Suppressor macrophage (primary cell): ENCODE measurements at places on chromosomes 16 and 17.

GRCh38 chr16:35525979-35526590, 2066.7 kb downstream of the TP53TG3F start:
- no peak for DNase-seq

DNA sequence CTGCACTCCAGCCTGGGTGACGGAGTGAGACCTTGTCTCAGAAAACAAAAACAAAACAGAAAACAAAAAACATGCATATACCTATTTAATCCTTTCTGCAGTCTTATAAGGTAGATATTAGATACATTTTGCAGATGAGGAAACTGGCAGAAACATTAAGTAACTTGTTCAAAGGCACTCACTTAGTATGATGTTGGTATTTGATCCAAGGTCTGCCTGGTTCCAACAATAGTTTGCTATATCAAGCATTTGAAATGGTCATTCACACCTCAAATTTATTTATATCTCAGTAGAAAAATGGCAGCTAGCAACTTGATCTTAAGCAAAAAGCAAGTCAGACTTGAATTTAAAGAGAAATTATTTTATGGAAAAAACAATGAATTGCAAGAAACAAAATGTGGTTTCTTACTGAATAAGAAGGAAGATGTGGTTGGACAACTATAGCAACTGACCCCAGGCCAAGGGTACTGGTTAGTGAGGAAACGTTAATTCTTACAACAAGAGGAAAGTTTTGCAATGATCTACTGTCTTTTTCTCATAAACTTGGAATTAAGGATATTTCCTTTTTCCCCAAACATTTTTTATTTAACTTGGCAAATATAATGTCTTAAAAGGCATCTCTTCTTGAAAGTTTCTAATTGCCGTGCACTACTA, 19.7 kb downstream of the DHRS7B start:
- peak; percentile 57 for DNase-seq

- peak; percentile 39 for DNase-seq
These were observed 1.5 kb upstream of the ALDH3A2 start for GRCh38 chr17:19646788-19647696.

- peak; percentile 25 for DNase-seq
These were observed 2.1 kb downstream of the PRKCA start for GRCh38 chr17:66304304-66305174.

- DNase-seq = no peak
These were observed 6.9 kb downstream of the LMF1 start for GRCh38 chr16:963913-964312.

DNA sequence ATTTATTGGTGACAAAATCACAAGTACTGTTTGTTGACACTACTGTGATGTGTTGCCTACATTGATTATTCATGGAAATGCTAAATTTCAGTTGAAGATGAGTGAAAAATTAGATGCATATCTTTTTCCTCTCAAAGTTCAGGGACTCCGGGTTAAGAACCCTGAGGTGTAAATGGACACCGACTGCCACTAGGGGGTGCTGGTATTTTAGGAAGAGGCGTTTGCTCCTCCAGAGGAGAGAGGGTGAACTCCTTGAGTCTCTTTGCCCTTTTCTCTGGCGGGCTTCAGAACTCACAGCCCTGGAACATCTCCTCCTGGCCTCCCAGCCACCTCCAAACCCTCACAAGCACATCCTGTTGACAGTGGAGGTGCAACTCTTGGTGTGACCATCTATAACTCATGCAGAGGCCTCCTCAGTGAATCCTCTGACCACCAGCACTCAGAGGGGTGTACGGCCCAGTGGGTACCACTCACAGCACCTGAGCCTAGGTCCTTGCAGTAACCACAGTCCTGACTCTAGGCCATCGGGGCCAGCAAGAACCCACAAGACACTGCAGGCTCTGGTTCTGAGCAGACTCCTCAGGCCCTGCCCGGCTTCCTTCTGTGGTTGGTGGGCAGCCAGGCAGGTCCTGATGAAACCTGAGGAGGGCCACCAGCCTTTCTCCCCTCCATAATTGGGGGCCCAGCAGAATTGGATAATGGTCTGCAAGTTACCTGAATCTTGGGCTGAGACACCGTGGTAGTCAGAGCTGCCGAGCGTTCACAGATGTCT, 26.2 kb upstream of the PIK3R5 start:
- peak; percentile 89 for DNase-seq

- no peak for DNase-seq
These were observed 224.7 kb upstream of the NLRP1 start for GRCh38 chr17:5809056-5809455.

GRCh38 chr16:86886651-86887050, 308.3 kb downstream of the FOXL1 start:
- DNase-seq = no peak

- no peak for DNase-seq
These were observed 41.3 kb upstream of the GFOD2 start for GRCh38 chr16:67760206-67760955.

GRCh38 chr17:72671016-72671415, 421.5 kb downstream of the SLC39A11 start:
- DNase-seq = no peak

- peak; percentile 50 for DNase-seq
These were observed 10.4 kb downstream of the PRR11 start for GRCh38 chr17:59165933-59166342.

DNA sequence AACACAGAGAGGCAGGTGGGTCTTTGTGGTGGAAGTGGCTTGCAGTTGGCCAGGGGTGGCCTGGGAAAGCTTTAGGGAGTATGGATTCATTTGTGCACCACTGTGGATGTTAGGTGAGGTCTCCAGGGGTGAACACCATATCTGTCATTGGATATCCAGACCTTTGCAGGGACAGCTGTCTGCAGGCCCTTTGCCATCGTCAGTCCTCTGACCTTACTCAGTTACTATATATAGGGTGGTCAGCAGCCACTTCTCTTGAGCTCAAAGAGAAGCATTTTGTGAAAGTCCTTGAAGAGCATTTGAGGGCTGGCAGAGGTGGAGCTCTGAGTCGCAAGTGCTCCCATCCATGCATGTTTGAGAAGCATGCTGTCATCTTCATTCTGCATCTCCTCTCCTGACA, 40.4 kb downstream of the TMEM11 start:
- DNase-seq = no peak

DNA sequence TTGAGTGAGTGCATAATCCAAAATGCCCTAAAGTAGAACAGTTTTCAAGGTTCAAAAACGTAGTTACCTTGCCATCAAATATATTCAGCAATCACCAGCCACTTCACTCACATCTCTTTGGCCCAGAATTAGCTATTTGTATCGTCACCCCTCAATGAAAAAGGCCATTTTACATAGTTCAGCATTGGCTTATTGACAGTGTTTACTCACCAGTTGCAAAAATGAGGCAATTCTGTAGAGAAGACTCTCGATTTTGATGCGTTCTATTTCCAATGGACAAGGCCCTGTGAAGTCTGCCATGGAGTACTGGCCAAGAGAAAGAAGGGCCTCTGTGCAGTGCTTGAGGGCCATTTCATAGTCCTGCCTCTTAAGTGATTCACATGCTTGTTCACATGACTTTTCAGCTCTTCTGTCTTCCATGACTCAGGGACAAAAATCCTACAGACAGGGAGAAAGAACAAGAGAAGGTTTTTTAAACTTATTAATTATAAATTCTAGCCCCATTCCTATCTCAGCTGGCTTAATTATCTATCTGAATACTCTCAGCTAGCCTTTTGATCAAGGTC, 26.5 kb downstream of the HELZ start:
- DNase-seq = peak; percentile 54

GRCh38 chr16:283033-283805, at the start of gene PDIA2:
Gene PDIA2 (plus strand): TSS chr16:283164. CDS start chr16:283170, 6 bp downstream.
- no peak for DNase-seq

GRCh38 chr16:77729951-77730350, 7.6 kb downstream of the NUDT7 start:
- DNase-seq = no peak

DNA sequence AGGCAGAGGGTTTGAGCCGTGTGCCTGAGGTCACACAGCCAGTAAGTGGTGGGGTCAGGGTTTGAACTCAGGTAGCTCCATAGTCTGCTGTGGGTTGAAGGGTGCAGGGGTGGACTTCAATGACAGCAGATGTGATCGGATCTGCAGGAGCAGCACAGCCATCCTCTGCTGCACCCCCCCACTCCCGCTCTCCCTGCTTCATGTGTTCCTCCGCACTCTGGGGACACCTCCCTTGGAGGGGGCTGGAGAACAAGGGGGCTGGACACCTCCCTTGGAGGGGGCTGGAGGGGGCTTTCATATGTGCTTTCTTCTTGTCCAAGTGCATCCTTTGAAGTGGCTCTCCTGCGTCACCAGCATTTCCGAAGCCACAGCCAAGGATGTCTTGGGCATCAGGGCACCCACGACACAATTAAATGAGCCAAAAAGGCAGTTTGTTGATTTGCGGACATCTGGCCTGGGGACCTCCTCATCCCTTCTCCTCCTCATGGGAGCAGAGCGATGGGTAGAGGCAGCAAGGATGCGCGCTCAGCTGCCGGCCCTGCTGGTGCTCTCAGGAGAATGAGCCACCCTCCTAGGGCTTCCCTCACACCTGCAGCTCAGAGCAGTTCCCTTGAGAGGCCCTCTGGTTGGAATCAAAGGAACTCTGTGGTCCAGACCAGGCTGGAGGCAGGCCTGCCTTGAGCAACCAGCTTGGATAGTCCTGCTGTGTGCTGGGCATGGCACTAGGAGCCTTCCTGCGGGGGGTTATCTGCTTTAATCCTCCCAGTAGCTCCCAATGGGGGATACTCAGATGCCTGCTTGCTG, 26.2 kb downstream of the WSCD1 start:
- no peak for DNase-seq

GRCh38 chr17:50192144-50192617, 9.2 kb downstream of the COL1A1 start:
- DNase-seq = peak; percentile 14

GRCh38 chr16:88430185-88430523, 22.9 kb upstream of the ZFPM1 start:
- no peak for DNase-seq

- no peak for DNase-seq
These were observed 97.8 kb downstream of the C16orf95 start for GRCh38 chr16:87219287-87219909.

GRCh38 chr16:67243481-67243880, 3.8 kb downstream of the FHOD1 start:
- peak; percentile 73 for DNase-seq
